ENCODE measurements at places on chromosomes 3 and 15. TPM values are rescaled to one million over a fixed set of nuclear protein-coding genes. Genes with fewer than 3 reads are reported as not detected.

The PLSCR5 gene
- total RNA-seq, result not detected

The CHCHD6 gene
- 19.1 TPM for total RNA-seq

The PRR23B gene
- not detected for total RNA-seq

The CD80 gene
- 1.6 TPM for total RNA-seq

The AMT gene
- total RNA-seq, result 12.4 TPM

GRCh38 chr3:158127250-158128219 is 17.6 kb downstream of the RSRC1 start:
- no peak for DNase-seq

DNA sequence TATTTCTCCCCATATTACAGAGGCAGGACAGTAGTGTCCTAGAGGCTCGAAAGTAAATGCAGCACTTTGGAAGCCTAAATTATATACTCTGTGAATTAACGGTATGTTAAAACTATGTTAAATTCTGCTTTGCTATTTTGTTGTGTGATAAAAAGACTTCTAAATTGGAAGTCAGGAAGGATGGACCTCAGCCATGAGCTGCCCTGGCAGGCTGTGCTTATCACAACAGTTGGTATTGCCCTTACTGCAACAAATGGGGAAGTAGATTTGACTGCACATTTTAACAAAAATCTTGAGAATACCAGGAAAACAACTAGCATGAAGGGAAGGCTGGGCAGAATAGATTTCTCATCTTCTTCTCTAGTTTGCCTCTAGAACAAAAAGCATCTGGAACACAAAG is 706.6 kb downstream of the SI start:
- DNase-seq, result no peak

- DNase-seq, result no peak
Measured at GRCh38 chr3:163556813-163557523, 1521.3 kb downstream of the SI start.

- DNase-seq, result no peak
Measured at GRCh38 chr3:8128686-8129085, 372.9 kb upstream of the LMCD1 start.

DNA sequence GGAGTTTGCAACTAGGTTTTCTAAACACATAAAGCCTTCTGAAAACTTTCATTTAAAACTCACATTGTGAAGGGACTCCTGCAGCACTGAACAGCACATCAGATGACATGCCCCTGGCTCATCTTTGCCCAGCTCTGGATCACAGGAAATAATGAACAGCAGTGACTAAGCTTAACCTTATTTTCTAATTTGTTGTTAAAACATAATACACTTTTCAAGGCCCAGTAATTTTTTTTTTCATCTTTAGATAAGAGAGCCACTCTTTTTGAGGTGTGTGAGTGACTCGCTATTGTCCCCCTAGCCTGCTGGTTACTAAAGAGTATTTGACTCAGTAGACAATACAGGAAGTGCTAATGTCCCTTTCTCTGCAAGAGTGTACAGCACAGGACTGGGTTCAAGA is 204.0 kb downstream of the OSBPL10 start:
- DNase-seq, result no peak

- DNase-seq, result peak; percentile 87
Measured at GRCh38 chr3:50450209-50450921, 53.1 kb downstream of the CACNA2D2 start.

DNA sequence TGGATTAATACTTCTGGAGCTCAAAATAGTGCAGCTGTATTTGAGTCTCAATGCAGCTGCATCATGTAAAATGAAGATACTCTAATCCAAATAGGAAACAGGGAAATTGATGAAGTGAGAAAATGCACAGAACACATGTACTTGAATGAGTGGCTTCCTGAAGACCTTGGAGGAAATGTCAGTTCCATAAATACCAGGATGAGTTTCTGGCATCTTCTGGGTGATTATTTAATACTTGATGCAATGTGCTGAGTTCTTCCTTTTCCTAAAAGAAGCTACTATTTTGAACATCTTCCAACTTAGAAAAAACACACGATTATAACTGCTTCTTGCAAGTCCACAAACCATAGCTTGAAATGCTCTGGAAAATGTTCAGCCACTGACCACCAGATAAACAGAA is 162.8 kb downstream of the SLC9A9 start:
- no peak for DNase-seq

DNA sequence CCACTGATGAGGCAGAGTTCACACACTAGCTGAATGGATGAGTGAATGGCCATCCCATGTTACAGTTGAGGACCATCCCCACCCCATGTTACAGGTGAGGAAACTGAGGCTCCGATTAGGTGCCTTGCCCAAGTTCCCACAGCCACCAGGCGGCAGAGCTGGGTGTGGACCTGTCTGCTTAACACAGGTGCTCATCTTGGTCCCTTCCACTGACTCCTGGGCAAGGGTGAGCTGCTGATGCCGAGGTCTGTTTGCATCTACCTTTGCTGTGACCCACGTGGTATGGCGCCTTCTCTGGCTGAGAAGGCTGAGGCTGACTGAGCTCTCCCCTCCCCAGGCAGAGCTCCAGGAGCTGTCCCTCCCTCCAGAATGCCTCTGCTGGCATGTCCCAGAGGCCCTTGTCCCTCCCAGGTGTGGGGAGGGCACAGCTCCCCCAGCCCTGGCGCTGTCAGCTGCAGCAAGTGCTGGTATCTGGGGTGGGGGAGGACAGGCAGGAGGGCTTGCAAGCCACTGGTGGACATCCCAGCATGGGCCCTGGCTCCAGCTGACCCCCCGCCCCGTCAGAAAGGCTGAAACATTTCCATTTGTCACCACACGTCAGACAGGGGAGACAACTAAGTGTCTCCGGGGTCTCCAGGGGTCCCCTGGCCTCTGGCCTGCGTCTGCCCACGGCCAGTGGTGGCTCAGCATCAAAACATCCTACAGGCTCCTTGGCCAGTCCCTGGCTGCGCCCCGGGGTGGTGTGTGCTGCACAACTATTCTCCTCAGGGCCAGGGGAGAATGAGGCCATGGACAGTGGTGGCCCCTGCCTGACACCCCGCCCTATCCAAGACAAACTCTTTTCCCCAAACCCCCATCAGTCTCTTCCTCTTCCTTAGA is 105.4 kb downstream of the ADCY5 start:
- DNase-seq, result no peak

DNA sequence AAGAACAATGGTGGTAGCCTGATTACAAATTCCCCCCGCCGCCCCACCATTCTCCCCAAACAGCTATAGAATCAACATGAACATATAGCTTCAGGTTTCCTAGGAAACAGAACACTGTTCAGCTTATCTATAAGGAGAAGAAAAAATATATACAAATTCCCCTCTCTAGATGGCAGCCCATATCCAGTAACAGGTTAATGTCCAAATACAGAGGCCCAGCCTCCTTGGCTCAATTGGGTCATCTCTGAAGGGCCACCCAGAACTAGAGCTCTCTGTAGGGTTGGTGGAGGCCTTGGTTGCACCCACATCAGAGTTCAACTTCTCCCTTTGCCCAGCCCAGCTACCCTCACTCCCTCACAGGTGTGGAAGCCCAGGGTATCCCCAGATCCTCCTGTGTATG is 91.5 kb upstream of the ADAMTS17 start:
- DNase-seq, result no peak

All from sciatic nerve (tissue), 2 donors.